Kidney (tissue), 22 donors: ENCODE measurements at places on chromosomes 7 and 10. TPM values are rescaled to one million over a fixed set of nuclear protein-coding genes. Genes with fewer than 3 reads are reported as not detected.

DNA sequence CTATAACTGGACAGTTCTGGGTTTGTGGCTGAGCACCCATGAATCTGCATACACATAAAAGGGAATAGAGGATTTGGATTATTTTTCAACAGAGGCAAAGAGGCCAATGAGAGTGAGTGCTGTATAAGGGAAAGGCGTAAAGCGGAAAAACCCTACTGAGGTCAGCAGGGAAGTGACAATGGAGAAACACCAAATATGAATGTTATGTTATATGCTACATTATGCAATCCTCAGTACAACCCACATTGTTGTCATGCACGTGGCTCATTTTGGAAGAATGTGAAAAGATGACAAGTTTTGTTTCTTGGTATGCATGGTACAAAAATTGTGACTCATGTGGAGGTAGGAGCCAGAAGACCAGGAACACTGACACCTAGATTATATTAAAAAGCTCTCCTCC is 113.6 kb upstream of the AMPH start:
- no peaks in the 10 kb centered on the region for H3K4me1 ChIP-seq
- no peak overlapping the region for H3K4me3 ChIP-seq
- no peak for DNase-seq
- H3K36me3 ChIP-seq, result peaks cover 37% of the 10 kb centered on the region

- no peaks in the 10 kb centered on the region for H3K27me3 ChIP-seq
- no peak overlapping the region for H3K4me3 ChIP-seq
- H3K27ac ChIP-seq, result no peak overlapping the region
- no peak for DNase-seq
- H3K36me3 ChIP-seq, result no peaks in the 10 kb centered on the region
- no peaks in the 10 kb centered on the region for H3K4me1 ChIP-seq
Measured at GRCh38 chr10:123455861-123456260, 210.3 kb upstream of the GPR26 start.

GRCh38 chr7:23283086-23283485 is 16.1 kb upstream of the MALSU1 start:
- H3K4me1 ChIP-seq, result no peaks in the 10 kb centered on the region
- no peaks in the 10 kb centered on the region for H3K27me3 ChIP-seq
- no peak overlapping the region for H3K27ac ChIP-seq
- H3K4me3 ChIP-seq, result no peak overlapping the region
- no peaks in the 10 kb centered on the region for H3K36me3 ChIP-seq
- no peak for DNase-seq

DNA sequence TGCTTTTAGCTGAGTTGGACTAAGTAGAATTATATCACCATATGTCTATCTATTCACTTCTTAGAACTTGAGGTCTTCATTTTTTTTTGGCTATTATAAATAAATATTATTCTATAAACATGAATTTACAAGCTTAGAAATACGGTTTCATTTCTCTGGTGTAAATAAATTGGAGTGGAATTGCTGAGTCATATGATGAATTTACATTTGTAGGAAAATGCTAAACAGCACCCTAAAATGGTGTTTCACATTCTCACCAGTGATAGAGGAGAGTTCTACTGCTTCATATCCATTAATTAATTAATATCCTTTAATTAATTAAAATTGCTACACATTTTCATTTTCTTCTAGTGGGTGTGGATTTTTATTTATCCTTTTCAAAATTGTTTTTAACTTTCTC is 318.3 kb downstream of the MDFIC start:
- H3K4me1 ChIP-seq, result no peaks in the 10 kb centered on the region
- H3K36me3 ChIP-seq, result no peaks in the 10 kb centered on the region
- no peak for DNase-seq
- no peaks in the 10 kb centered on the region for H3K27me3 ChIP-seq
- no peak overlapping the region for H3K4me3 ChIP-seq
- H3K27ac ChIP-seq, result no peak overlapping the region

DNA sequence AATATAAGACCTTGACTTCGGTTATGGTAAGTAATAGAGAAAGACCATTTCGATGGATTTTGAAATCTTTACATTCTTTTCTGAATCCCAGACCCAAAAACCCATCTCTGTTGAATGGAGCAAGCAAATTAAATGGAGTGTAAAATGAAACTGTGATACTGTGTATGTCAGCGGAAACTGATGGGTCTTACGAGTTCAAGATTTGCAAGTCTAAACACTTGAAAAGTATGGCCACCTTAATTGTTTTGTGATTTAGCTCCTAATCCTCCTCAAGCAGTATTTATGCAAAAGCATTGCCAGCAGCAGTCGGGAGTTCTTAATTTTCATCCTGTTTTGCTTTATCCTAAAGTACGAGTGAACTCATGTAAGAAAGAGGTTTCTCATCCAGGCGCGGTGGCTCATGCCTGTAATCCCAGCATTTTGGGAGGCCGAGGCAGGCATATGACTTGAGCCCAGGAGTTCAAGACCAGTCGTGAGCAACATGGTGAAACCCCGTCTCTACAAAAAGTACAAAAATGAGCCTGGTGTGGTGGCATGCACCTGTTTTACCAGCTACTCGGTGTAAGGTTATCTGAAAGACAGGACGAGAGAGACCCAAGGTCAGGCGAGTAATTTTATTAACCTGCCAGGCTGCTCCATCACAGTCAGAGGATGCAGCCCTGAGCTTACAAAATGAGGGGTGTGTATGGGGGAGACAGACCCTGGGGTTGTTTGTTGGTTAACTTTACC is 5.8 kb upstream of the DHTKD1 start:
- no peak for DNase-seq
- H3K4me1 ChIP-seq, result no peaks in the 10 kb centered on the region
- H3K27ac ChIP-seq, result no peak overlapping the region
- H3K4me3 ChIP-seq, result no peak overlapping the region
- no peaks in the 10 kb centered on the region for H3K27me3 ChIP-seq
- no peaks in the 10 kb centered on the region for H3K36me3 ChIP-seq

- H3K36me3 ChIP-seq, result peaks cover 5% of the 10 kb centered on the region
- no peak overlapping the region for H3K4me3 ChIP-seq
- no peak for DNase-seq
- H3K27me3 ChIP-seq, result no peaks in the 10 kb centered on the region
- no peaks in the 10 kb centered on the region for H3K4me1 ChIP-seq
Measured at GRCh38 chr7:111855161-111855841, 293.0 kb upstream of the IMMP2L start.

DNA sequence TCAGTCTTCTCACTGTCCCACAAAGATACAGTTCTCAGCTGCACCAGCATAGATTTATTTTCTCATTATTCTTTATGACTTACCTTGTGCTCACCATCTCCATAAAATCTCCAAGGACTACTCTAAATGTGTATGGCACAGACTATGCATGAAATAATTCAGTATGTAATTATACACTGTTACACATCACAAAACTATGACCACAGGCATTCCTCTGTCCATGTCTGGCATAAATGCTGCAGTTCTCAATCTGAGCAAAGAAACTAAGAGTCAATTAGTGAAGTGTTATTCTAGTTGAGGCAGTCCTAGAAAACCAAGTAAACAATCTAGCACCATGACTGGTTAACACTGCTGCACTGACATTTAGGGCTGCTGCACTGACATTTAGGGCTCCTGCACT is 2.7 kb downstream of the CYCS start:
- DNase-seq, result no peak
- peaks cover 10% of the 10 kb centered on the region for H3K36me3 ChIP-seq
- no peaks in the 10 kb centered on the region for H3K27me3 ChIP-seq
- H3K27ac ChIP-seq, result no peak overlapping the region

The PON1 gene
- total RNA-seq, result not detected

The TMEM225B gene
- total RNA-seq, result 2.6 TPM
